ENCODE measurements at places on chromosomes 5 and 9.
A peak's percentile ranks its signal among the peaks of the same experiment; 100 is the strongest.

DNA sequence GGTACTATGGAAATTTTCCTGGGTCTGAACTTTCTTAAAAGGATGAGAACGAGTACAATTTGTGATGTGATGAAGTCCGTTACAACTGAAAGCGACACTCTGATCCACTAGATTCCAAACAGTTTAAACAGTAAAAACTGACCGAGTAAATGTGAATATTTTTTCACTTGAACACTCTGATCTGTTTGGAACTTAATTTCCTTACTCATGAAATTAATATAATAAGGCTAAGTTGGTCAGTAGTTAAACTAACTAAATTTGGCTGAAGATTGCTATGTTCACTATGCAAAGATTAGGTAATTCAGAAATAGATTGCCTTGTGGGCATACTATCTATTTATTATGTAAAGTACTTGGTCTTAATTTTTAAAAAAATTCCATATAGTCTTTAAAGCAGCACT lies at the start of gene C9orf57:
TSS of gene C9orf57 (minus strand) at position 101 of the 400 bp plus-strand sequence. CDS start 1,282 bp downstream, outside the sequence.
- DNase-seq = no peak

DNA sequence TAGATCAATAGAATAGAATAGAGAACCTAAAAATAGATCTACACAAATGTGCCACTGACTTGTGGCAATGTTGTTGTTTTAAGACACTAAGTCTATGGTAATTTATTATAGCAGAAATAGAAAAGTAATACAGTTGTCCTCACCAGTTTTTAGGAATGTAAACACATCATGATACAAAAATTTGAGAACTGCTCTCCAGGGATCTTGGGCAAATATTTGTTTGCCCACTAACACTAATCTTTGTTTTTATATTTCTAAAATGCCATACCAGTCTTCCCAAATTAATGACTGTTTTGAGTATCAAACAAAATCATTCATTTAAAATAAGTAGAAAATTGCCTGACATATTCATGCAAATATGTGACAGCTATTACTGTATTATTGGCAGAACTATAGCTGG lies 297.6 kb downstream of the BRINP1 start:
- no peak for DNase-seq

DNA sequence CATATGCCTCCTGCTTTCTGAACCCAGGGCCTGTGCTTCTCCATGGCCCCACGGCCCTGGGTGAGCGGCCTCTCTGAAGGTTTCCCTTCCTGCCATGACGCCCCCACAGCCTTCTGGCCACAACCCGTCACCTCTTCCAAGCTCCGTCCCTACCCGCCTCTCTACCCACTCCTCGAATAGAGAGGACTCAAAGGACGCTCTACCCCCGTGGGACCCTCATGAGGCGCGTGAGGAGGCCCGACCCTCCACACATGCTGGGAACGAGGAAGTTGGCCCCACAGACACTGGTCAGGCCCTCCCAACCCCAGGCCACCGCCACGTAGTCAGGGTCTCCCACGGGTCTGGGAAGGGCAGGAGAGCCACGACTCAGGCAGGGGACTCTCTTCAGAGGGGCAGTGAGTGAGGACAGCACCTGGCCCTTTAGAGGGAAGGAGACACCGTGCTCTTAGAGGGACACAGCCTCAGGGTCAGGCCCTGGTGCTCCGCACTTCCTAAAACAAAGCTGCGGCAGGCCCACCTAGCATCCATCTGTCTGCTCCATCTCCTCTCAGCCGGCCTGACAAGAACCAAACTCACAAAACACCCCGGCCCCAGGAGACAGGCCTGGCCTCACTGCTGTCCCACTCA lies 5.3 kb downstream of the BRD3 start:
- no peak for DNase-seq

- no peak for DNase-seq
These were observed 141.9 kb downstream of the PBX3 start for GRCh38 chr9:125889112-125889475.

DNA sequence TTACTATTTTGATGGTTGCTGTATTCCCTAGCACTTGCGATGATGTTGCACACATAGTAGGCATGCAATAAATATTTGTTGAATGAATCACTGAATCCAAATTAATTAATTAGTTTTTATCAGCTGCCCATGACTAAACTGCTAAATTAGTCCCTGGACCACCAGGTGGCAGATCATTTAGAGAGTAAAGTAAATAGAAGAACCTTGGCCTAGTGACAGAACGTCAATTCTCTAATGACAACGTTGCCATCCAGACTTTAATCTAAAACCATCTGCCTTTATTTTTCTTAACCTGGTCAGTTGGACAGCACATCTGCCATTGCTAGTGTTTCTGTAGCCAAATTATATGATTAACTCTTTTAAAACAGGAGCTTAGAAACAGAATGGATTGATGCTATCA lies 457.5 kb downstream of the KIF4B start:
- no peak for DNase-seq

GRCh38 chr5:88707216-88707965 lies 175.6 kb downstream of the MEF2C start:
- no peak for DNase-seq

DNA sequence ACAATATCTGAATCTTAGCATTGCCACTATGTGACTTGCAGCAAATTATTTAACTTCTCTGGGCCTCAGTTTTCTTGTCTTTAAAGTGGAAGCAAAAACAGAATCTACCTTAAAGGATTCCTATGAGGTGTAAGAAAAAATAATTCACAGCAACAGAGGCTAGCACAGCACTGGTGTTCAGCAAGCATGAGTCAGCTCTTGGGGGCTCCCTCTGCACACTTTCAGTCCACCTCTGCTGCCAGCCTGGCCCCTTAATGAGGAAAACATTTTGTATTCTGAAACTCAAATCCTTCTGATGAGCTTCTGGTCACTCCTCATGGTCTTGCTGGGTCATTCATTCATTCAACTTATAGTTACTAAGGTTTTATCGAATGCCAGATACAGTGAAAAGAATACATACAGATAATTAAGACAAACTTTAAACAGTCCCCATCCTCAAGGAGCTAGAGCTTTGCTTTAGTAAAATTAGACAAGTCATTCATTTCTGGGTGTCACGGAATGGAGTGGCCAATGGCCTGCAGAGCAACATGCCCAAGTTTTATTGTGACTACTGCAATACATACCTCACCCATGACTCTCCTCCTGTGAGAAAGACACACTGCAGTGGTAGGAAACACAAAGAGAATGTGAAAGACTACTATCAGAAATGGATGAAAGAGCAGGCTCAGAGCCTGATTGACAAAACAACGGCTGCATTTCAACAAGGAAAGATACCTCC lies 26.8 kb upstream of the IQGAP2 start:
- no peak for DNase-seq

DNA sequence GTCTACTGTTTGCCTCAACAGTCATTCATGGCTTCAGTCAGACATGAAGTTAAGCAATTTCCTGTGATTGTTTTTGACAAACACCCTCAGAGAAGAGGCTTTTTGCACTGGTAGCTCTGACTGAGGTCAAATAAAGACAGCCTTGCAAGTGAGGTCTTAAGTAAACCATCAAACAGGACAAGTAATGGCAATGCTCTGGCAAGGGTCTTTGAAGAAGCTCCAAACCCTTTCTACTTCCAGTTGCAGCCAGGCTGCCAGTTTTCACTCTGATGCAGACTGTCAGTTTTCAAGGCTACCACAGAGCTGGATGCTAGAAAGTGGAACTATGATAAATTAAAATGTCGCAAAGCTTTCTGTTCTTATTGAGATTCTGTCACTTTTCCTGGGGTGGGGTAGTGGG lies 421.5 kb upstream of the PTGER4 start:
- DNase-seq = no peak

- no peak for DNase-seq
These were observed 495.8 kb upstream of the RORB start for GRCh38 chr9:74001382-74001781.

- DNase-seq = peak; percentile 74
These were observed 24.6 kb downstream of the GFPT2 start for GRCh38 chr5:180328296-180329137.

DNA sequence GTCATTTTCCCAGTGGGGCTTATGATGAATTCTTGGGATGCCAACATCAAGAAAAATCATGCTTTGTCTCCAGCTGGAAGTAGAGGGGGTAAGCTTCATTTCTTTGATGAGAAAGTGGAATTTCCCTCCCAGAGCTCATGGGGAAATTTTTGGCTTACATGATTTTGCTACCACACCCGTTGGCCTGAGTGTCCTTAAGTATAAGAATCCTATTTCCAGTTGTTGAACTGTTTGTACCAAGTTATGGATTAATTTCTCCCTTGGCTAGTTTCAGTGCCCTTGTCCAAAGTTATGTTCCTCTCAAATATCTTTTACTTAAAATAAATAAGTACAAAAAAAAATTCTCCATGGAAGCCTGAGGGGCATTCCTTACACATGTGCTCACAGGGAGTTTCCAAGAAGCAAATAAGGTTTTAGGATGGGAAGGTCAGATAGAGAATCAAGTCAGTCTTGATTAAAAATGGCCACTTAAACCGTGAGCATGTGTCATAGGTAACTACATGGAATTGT lies 82.3 kb downstream of the PTCD2 start:
- DNase-seq = no peak

DNA sequence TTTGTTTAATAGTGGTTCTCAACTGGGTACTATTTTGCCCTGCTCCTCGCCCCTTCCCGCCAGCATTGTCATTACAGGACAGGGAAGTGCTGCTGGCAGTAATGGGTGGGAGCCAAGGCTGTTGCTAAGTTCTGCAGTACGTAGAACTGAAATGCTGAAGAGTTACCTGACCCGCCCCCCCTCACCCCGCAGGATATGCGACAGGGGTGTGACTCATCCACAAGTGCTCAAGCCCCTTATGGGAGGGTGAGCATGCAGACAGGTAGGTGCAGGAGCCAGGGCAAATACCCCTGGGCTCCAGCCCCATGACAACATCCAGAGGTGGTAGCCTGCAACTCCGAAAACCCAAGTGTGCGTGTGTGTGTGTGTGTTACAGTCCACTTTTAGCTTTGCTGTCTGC lies 35.7 kb downstream of the LRRC70 start:
- no peak for DNase-seq

GRCh38 chr5:14216902-14217301 lies 73.8 kb downstream of the TRIO start:
- no peak for DNase-seq

GRCh38 chr5:96626956-96627355 lies 35.2 kb upstream of the CAST start:
- no peak for DNase-seq

DNA sequence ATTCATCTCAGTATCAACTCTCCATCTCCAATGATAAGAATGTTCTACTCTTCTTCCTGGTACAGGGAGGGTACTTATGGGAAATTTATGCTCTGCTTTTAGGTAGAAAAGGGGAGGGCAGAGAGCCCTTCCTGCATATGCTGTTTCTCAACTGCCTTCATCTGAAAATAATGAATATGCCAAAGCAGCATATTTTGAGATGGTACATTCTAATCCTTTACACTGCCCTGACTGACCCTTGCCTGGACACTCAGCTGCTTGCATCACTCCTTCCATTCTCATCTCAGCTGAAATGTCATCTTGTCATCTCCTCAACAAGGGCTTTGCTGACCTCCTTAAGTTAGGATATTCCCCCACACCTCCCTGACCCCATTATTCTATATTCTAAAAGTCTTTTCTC lies 68.5 kb downstream of the ALDH7A1 start:
- no peak for DNase-seq

DNA sequence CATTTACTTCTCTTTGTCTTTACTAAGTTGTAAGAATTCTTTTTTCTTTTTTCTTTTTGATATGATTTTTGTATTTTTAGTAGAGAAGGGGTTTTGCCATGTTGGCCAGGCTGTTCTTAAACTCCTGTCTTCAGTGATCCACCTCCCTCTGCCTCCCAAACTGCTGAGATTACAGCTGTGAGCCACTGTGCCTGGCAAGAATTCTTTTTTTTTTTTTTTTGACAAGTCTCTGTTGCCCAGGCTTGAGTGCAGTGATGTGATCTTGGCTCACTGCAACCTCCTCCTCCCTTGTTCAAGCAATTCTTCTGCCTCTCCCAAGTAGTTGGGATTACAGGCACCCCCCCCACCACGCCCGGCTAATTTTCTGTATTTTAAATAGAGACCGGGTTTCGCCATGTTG lies 9.9 kb downstream of the NPM1 start:
- no peak for DNase-seq

GRCh38 chr9:112025850-112026249 lies 129.2 kb downstream of the UGCG start:
- no peak for DNase-seq

DNA sequence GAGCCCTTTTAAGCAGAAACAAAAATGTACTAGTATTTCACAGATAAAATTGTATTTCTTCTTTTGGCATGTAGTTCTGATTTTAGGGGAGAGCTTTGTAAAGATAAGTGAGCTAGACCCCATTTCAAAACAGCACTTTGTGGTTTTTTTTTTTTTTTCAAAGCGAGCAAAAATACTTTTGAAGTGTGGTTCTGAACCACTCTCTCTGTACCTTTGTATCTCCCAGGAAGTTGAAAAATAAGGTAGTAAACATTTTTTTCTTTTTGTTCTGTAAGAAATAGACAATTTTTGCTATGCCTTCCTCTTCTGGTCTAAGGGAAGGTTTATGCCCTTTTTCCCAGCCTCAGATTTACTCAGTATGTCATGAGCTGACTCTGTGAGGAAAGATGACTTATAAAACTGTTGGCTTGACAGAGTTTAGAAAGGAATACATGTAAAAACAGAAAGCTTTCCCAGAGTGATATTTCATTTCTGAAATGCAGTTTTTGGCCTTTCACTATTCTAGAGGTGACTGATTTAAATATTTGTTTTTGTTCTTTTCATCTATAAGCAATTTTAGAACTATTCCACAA lies 12.5 kb downstream of the ERCC6L2 start:
- DNase-seq = no peak

DNA sequence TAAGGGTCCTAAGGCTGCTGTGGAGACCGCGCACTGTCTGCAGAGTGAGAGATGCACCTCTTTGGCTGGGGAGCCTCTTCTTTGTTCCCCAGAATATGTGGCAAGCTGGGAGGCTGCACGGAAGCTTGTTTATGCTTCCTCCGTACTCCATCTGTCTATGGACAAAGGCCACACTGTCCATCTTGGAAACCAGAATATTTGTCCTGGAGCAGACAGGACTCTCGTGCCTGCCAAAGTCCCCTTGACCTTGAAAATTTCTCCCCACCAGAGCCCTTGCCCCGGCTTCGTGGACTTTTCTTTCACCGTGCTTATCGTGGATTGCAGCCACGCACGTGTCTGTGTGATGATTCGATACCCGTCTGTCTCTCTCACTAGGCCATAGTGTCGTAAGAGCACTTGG lies 147.4 kb downstream of the NSG2 start:
- no peak for DNase-seq
